ENCODE measurements at places on chromosomes 3 and 15.

DNA sequence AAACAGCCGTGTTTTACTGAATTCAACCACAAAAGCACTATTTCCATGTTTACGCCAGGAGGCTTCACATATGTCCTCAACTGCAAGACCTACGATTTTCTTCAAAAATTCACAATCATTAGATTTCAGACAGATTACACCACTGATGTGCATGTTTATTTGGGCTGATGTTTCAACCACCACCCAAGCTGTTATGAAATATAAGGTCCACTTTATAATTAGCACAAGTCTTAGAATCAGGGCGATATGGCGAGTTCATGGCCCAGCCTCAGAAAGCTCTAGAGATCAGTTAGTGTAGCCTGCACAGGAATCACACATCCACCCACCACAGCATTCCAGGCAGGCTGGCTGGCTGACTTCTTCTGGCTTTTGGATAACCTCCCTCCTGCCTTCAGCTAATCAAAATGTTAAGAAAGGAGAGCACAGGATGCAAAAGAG lies 15.4 kb downstream of the SH3BP5 start:
- no peak for DNase-seq

GRCh38 chr3:133945381-133946095 lies 49.9 kb upstream of the RAB6B start:
- DNase-seq = no peak

- no peak for DNase-seq
These were observed 20.9 kb downstream of the AVEN start for GRCh38 chr15:34018021-34018645.

GRCh38 chr3:25096536-25096935 lies 331.5 kb upstream of the RARB start:
- DNase-seq = no peak

DNA sequence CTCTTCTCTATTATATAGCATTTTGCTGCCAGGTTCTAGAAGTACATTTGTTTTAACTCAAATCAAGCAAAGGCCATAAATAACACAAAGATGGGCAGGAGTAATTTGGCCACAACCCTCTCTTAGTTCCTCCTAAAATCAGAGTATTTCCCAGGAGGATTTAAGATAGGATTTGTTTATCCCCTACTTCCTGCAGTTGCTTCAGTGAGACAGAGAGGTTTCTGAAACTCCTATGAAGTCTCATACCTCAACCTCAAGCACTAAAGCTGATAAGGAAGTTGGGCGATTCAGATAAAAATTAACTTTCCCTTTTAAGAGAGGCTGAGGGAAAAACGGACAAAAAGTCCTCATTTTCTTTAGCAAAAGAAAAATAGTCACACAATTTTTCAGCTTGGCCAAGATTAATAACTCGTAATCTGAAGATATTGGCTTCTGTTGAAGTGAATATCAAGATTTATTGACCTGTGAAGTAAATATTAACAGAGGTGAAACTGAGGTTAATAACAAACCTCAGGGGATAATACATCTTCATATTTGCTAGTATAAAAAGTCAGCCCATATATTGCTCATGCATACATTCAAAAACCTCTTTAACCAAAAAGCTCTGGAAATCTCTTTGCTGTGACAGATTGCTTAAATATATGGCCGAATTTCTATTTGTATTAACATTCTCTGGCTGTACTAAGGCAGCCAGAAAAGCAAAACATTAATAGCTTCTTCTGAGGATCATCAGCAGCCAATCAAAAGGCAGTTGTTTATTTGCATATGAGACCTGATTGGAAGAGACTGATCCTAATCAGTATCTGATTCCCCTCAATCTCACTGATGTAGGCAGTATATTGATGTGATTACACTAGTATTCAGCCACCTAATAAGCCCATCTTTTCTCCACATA lies 90.6 kb upstream of the GADL1 start:
- no peak for DNase-seq

DNA sequence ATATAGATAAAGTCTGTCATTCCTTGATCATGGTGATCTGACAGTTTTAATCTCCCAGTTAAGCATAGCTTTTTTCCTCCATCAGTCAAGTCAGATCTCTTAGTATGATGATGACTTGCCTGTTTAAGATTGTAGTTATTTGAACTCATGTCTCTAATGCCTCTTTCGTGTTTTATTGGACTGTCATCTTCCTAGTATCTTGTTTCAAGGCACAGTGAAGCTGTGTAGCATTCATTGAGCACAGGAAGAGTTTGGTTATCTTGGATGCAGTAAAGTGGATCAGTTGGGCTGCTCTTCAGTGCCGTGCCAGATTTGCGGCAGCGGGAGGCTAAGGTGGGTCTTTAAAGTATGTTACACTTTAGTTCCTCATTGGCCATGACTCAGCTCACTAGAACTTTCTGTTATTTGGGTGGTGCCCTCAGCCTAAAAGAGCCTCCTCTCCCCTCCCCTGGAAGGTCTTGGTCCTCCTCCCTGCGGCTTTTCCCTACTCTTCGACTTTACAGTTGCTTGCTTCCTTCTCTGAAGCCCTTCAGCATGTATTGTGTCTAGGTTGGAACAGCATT lies 45.7 kb upstream of the SKOR1 start:
- DNase-seq = no peak

- peak; percentile 81 for DNase-seq
These were observed 45.2 kb downstream of the ATP2B2 start for GRCh38 chr3:10459954-10460754.

DNA sequence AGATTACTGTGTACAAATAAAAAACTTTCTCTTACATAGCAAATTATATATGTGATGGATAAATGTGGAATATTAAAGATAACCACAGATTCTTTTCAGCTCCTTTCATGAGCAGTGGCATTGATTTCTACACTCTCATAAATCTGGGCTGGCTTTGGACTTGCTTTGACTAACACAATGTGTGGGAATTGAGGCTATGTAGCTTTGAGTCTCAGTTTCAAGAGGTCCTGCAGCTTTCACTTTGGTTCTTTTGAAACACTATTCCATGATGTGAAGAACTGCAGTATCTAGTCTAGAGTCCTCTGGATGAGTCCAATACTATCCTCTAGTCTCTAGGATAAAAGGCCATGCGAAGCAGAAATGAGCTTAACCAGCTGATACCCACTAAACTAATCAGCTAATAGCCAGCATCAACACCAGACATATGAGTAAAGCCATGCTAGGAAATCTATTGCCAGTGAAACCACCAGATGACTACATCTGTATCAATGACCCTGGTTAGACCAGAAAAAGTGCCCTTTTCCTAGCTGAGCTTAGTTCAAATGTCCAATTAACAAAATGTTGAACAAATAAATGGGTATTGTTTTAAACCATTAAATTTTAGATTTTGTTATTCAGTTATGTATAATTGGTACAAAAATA lies 274.9 kb upstream of the ZPLD1 start:
- no peak for DNase-seq

- no peak for DNase-seq
These were observed 29.4 kb upstream of the ARID3B start for GRCh38 chr15:74511583-74511982.
